Stimulated activated CD8-positive, alpha-beta memory T cell treated with anti-CD3 and anti-CD28 coated beads, Interleukin-12 subunit alpha, Interleukin-12 subunit beta, amount 100 ng/mL, for 4 hours (primary cell): ENCODE measurements at places on chromosomes 7 and 10.

GRCh38 chr10:33681595-33681994, 347.1 kb upstream of the NRP1 start:
- DNase-seq = no peak

- no peak for DNase-seq
These were observed 992.5 kb downstream of the TYW1 start for GRCh38 chr7:67989142-67989541.

- no peak for DNase-seq
These were observed 2.9 kb downstream of the BHLHA15 start for GRCh38 chr7:98213888-98214810.

- no peak for DNase-seq
These were observed 4.2 kb downstream of the IKZF1 start for GRCh38 chr7:50308532-50309385.

DNA sequence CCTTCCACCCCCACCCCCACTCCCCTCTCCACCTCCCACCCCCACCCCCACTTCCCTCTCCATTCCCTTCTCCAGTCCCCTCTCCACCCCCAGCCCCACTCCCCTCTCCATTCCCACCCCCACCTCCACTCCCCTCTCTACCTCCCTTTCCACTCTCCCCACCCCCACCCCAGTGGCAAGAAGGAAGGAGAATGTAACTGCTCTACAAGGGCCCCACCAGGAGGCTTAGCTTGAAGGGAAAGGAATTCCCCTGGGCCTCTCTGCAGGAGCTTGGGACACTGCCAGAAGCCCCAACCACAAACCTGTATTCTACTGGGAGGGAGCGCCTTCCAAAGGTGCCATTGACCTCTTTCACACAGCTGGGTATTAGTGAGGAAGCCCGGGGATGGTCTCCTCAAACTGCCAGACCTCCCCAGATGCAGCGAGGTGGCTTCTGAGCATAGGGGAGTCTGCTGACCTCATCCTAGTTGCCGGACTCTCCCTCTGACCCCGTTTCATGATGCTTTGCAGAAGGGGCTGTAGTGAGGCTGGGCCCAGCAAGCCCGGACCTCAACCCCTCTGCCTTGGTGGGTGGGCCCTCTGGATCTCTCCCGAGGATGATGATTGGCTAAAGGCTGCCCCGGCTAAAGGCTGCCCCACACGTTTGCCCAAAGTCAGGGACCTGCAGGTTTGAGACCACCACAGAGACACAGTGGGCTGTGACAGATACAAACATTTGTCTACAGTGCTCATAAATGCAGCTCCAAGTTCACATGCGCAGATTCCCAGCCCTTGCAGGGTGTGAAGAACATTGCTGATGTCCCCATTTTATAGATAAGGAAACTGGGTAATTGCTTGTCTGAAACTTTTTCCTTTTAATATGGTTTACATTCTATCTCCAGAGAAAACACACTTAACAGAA, 2.9 kb downstream of the DEPP1 start:
- DNase-seq = no peak

- DNase-seq = no peak
These were observed 734.9 kb downstream of the NRG3 start for GRCh38 chr10:82609845-82610244.

GRCh38 chr10:3704565-3705325, 80.3 kb downstream of the KLF6 start:
- DNase-seq = no peak

DNA sequence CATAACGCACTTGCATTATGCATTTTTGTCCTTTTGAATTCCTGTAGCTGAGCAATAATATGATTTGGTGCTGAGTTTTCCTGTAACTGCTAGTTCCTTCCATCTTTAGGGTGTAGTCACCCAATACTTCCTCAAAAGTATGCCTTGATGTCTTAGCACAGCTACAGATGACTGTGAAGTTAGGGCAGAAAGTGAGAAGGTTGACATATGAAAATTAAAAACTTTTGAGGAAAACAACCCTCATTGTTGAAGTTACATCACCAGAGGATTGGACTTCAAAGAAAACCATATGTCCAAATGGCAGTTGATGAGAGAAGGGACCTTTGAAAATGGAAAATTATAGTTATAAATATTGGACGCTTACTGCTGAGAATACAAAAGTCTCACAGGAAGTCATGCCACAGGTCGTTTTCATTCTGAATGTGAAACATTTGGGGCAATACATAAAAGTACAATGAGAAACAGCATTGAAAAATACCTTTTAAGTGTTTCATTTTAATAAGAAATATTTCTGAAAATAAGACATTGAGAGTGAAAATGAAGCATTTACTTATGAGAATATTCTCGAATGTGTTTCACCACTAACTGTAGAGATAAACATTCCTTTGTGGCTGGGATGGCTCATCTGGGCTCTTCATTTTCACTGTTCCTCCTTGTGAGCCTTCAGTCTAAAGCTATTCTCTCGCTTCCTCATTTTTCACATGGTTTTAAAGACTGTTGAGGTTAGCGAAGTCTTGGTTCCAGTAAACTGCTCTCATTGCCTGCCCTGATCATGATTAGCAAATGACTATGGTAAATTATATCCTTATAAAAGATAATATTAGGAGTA, 61.4 kb upstream of the NME8 start:
- DNase-seq = no peak

GRCh38 chr7:85215098-85215497, 28.2 kb upstream of the SEMA3D start:
- DNase-seq = no peak

- DNase-seq = no peak
These were observed 131.2 kb downstream of the DGKI start for GRCh38 chr7:137715533-137715932.

GRCh38 chr10:48938990-48939536, 577 bp downstream of the LRRC18 start:
- no peak for DNase-seq

DNA sequence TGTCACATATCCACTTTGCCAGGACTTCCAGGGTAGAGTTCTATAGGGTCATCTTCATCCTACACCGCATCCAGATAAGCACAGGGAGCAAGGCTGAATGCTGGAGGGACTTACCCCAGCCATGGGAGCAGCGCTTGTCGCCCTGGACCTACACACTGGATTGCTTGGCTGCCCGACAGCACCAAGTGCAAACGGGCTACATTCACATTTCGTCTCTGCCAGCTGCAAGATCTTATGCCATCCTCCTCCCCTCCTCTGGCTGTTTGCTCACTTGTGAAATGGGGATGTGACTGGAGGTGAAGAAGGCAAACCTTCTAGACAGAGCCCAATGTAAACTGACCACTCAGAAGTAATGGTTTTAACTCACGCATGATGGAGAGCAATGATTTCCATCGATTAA, 1.0 kb downstream of the DDC start:
- DNase-seq = no peak

GRCh38 chr10:20624642-20625041, 272.5 kb downstream of the NEBL start:
- no peak for DNase-seq

DNA sequence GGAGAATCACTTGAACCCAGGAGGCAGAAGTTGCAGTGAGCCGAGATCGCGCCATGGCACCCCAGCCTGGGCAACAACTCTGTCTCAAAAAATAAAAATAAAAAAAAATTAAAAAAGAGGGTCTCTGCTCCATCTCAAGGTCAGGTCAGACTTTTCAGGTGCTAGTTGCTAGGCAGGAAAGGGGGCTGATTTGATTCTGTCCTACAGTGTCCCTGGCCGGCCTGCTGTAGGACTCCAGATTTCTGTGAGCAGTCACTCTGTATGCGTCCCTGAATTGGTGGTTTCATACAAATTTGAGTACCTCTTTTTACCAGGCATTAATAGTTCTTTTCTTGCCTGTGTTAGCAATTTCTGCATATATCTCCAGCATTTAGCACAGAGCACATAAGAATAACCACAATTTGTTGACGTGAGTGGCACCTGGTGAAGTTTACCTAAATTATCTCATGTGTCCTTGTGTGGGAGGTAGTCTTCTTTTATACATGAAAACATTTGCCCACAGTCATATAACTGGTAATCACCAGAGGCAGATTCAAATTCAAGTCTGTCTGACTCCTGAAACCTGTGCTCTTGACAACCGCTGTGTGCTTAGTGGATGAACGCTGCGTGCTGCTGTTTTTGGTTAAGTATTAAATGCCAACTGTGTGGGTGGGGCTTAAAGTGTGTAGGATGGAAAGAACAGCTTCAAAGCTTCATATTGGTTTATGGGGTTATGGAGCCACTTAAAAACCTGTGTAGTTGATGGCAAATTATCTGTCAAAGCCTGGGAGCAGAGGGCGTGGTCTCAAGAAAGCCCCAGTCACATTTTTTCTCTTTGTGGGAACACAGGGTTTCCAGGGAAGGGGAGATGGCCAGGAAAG, 3.2 kb upstream of the ZNF775 start:
- no peak for DNase-seq

DNA sequence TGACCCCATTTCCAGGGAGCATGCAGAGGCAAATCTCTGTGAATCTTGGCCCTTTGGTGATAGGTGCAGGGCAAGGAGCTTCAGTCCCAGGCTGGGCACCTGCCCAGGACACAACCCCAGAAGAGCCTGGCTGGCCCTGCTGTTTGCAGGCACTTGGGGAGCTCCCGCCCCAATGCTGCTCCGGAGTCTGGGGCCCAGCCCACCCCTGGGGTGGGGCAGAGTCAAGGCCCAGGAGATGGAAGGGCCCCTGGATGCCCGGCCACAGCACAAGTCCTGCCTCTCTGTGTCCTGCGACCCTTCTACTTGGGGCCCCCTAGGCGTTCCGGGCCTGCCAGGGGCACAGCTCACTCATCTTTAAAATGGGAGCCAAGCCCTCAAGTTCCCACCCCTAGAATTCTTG, 24.7 kb downstream of the PDGFA start:
- no peak for DNase-seq
